ENCODE measurements at places on chromosomes 4 and X. TPM values are rescaled to one million over a fixed set of nuclear protein-coding genes. Genes with fewer than 3 reads are reported as not detected.

DNA sequence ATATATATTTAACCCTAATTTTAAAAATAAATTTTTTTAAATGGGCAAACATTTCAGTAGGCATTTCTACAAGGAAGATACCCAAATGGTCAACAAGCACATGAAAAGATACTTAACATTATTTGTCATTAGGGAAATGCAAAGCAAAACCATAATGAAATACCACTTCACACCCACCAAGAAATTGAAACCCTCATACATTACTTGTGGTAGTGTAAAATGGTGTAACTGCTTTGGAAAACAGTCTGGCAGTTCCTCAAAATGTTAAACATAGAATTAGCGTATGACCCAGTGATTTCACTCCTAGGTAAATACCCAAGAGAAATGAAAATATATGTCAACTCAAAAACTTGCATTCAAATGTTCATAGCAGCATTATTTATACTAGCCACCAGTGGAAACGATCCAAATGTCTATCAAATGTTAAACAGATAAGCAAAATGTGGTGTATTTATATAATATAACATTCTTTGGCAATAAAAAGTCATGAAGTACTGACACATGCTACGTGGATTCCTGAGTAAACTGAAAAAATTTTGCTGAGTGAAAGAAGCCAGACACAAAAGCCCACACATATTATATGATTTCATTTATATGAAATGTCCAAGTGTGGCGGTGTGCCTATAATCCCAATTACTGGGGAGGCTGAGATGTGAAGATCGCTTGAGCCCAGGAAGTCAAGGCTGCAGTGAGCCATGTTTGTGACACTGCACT, 16.6 kb downstream of the TRIM2 start:
- no peak for DNase-seq

Gene MAGEB1
- not detected for total RNA-seq

- no peak for DNase-seq
Measured at GRCh38 chrX:118577041-118577440, 81.4 kb downstream of the DOCK11 start.

Gene CT45A3
- not detected for total RNA-seq

Gene GAGE12H
- not detected for total RNA-seq

Data from Peyer's patch (tissue), 4 donors.